Activated CD4-positive, alpha-beta T cell treated with anti-CD3 and anti-CD28 coated beads, Interleukin-2, amount 10 ng/mL, durations not matched to agents 7 days and 5 days (primary cell): ENCODE measurements at places on chromosomes 11 and 22. TPM values are rescaled to one million over a fixed set of nuclear protein-coding genes. Genes with fewer than 3 reads are reported as not detected.

DNA sequence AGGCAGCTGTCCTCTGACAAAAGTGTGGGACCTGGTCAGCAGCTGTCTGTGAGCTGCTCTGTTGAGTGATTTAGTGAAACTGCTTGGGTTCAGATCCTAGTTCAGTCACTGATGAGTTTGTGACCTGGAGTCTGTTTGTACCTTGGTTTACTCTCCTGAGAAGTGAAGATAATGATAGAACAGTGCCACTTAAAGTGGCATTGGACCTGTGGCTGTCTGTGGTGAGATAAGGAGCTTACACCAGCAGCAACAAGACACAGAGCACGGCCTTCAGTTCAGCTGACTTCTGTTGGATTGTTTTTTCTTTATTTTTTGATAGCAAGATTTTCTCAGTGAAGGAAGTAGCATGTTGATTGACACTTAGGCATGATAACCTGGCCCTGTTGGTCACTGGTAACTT, 46.2 kb upstream of the CTTN start:
- H3K4me1 ChIP-seq, result no peaks in the 10 kb centered on the region
- no peak for DNase-seq
- no peak overlapping the region for H3K4me3 ChIP-seq
- H3K27me3 ChIP-seq, result no peaks in the 10 kb centered on the region
- H3K36me3 ChIP-seq, result peaks cover 40% of the 10 kb centered on the region
- no peak overlapping the region for H3K27ac ChIP-seq

GRCh38 chr11:109435121-109435742, 13.2 kb downstream of the C11orf87 start:
- no peaks in the 10 kb centered on the region for H3K27me3 ChIP-seq
- no peaks in the 10 kb centered on the region for H3K36me3 ChIP-seq
- H3K4me3 ChIP-seq, result no peak overlapping the region
- H3K27ac ChIP-seq, result no peak overlapping the region

GRCh38 chr22:22565981-22566380, 6.9 kb upstream of the PRAME start:
- peaks cover 25% of the 10 kb centered on the region for H3K27me3 ChIP-seq
- H3K27ac ChIP-seq, result no peak overlapping the region
- H3K4me3 ChIP-seq, result no peak overlapping the region
- H3K36me3 ChIP-seq, result no peaks in the 10 kb centered on the region
- no peak for DNase-seq
- no peaks in the 10 kb centered on the region for H3K4me1 ChIP-seq

- H3K27ac ChIP-seq, result peak overlapping the region; percentile 96
- peaks cover 61% of the 10 kb centered on the region for H3K4me1 ChIP-seq
- H3K27me3 ChIP-seq, result no peaks in the 10 kb centered on the region
These were observed 533.1 kb downstream of the ETS1 start for GRCh38 chr11:128053981-128054931.

DNA sequence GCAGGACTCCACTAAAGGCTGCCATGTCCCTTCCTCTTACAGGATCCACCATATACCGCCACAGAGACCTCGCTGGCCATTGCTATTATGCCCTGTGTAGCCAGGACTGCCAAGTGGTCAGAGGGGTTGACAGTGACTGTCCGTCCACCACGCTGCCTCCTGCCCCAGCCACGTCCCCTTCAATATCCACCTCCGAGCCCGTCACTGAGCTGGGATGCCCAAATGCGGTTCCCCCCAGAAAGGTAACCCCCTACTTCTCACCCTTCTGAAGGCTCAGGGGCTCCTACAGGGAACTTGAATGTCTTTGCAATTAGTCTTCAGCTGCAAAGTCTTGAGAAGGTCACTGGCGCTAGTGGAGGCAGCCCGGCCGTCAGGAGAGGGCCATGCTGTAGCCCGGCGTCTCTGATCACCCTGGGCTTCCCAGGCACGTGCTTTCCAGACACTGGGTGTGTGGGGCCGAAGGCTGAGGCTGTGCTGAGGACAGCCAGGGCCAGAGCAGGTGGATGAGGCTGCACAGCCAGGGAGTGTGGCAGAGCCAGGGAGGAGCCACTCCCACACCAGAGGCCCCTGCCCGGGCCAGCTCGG, 30.0 kb upstream of the MUC5B start:
- H3K27ac ChIP-seq, result no peak overlapping the region
- no peaks in the 10 kb centered on the region for H3K4me1 ChIP-seq
- no peaks in the 10 kb centered on the region for H3K27me3 ChIP-seq
- H3K4me3 ChIP-seq, result no peak overlapping the region
- no peaks in the 10 kb centered on the region for H3K36me3 ChIP-seq

- H3K27ac ChIP-seq, result no peak overlapping the region
- H3K36me3 ChIP-seq, result no peaks in the 10 kb centered on the region
- DNase-seq, result no peak
- H3K27me3 ChIP-seq, result no peaks in the 10 kb centered on the region
These were observed 286.7 kb downstream of the TBC1D22A start for GRCh38 chr22:47049078-47049624.

DNA sequence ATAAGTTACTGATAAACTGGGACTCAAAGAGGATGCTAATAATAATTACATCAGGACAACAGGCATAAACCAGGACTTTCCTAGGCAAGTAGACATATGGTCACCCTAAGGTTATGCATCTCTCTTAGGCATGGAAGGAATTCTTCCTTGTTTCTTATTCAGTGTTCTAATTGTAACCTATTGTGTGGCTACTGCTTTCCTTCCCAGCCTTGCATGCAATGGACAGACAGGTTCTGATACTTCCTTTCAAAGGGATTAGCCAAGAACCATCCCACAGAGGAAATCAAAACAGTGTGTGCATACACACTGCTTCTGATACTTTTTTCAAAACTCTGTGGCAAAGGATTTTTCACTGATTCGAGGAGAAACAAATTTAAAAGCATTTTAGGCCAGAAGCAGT, 48.3 kb downstream of the RRAS2 start:
- peaks cover 34% of the 10 kb centered on the region for H3K4me1 ChIP-seq
- H3K36me3 ChIP-seq, result peaks cover 6% of the 10 kb centered on the region
- DNase-seq, result no peak

DNA sequence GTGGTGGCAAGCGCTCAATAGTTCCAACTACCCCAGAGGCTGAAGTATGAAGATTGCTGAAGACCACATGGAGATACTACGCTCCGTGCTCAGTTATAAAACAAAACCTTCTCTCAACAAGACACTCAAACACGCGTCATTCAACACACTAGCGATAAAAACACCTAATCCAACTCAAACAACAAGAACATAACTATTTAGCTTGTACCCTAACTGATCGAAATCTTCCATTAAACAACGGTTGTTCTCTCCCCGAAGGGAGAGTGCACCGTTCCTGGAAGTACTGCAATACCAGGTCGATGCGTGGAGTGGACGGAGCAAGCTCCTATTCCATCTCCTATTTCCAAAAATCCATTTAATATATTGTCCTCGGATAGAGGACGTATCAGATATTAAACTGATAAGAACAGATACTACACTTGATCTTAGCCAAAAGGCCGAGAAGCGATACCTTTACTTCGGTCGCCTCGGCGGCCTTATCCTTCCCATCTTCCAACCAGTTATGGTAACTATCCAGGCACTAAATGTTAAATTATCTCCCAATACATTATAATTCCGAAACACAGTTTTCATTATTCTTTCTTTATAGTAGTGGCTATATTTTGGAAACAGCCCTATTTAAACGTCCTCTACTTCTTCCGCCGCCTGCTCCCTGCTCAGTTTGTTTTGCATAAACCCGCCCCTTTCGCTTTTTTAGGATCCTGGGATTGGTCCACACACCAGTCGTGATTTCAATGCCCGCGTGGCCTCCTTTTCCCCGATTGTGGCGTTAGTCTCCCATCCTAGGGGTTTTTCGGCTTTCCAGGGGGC, 2.2 kb upstream of the WDR74 start:
- peak; percentile 93 for DNase-seq
- no peaks in the 10 kb centered on the region for H3K27me3 ChIP-seq
- H3K4me1 ChIP-seq, result peaks cover 16% of the 10 kb centered on the region
- no peak overlapping the region for H3K4me3 ChIP-seq
- no peak overlapping the region for H3K27ac ChIP-seq
- H3K36me3 ChIP-seq, result peaks cover 10% of the 10 kb centered on the region

GRCh38 chr22:31584804-31585160, 77.2 kb downstream of the PISD start:
- no peak overlapping the region for H3K4me3 ChIP-seq
- H3K4me1 ChIP-seq, result peaks cover 46% of the 10 kb centered on the region
- peaks cover 71% of the 10 kb centered on the region for H3K36me3 ChIP-seq
- peak overlapping the region; percentile 52 for H3K27ac ChIP-seq

DNA sequence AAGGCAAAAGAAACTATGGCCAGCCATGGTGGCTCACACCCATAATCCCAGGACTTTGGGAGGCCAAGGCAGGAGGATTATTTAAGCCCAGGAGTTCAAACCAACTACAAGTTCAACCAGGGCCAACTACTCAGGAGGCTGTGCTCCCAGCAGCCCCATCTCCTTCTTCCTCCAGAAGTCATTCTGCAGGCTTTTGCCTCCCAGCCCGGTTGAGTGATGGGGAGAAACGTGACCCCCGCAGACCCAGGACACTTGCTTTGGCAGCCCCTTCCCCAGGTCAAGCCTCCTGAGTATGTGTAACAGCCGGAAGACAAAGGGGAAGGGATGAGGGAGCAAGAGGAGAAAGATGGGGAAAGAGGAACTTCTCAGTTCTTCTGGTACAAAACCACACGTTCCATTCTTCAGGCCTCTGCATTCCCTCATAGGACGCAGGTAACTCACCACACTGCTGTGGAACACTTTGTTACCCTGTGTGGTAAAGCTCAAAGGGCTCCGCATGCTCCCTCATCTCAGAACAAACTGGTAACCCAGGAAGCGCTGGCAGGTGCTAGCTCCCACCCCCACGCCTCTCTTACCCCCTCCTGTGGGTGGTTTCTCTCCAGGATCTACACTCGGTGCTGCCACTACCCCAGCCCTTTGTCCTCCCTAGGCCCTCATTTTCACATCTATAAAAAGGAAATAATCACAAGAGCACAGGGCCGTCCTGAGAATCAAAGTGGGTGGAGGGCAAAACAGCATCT, 4.0 kb downstream of the SULT4A1 start:
- peaks cover 30% of the 10 kb centered on the region for H3K27me3 ChIP-seq
- no peaks in the 10 kb centered on the region for H3K36me3 ChIP-seq
- no peak for DNase-seq
- peaks cover 4% of the 10 kb centered on the region for H3K4me1 ChIP-seq
- H3K4me3 ChIP-seq, result no peak overlapping the region
- H3K27ac ChIP-seq, result no peak overlapping the region

GLB1L2 gene
- 2.4 TPM for total RNA-seq

CSNK2A3 gene
- total RNA-seq, result 0.56 TPM

CBX7 gene
- total RNA-seq, result 16.0 TPM

KCNE3 gene
- not detected for total RNA-seq

SERPING1 gene
- not detected for total RNA-seq

GAS2L1 gene
- total RNA-seq, result 5.1 TPM

MAP6 gene
- 0.25 TPM for total RNA-seq
